ENCODE measurements at places on chromosomes 5 and 9. TPM values are rescaled to one million over a fixed set of nuclear protein-coding genes. Genes with fewer than 3 reads are reported as not detected.
A peak's percentile ranks its signal among the peaks of the same experiment; 100 is the strongest.

LIX1 gene
- not detected for total RNA-seq

DNA sequence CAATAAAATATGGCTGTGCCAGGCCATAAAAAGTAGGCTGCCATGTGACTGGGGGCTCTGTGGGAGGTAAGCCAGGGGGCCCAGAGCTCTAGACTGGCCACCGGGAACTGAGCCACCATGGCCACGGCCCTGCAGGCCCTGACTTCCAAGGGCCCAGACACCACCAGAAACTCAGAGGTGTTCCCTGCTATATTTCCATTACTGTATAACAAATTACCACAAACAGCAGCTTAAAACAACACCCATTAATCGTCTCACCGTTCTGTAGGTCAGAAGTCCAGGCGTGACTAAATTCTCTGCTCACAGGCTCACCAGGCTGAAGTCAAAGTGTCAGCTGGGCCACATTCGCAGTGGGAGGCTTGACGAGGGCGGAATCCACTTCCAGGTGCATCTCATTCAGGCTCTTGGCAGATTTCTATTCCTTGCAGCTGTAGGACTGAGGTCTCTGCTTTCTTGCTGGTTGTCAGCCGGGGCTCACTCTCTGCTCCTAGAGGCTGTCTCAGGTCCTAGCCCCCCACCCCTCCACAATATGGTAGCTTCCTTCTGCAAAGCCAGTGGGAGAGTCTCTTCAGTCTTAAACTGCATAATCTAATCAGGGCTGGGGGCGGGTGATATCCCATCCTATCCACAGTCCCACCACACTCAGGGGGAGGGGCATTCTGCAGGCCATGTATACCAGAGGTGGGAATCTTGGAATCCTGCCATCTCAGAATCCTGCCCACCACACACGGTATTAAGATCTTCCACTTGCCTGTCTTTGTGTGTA lies 125.4 kb downstream of the C5orf15 start:
- DNase-seq = no peak

DNA sequence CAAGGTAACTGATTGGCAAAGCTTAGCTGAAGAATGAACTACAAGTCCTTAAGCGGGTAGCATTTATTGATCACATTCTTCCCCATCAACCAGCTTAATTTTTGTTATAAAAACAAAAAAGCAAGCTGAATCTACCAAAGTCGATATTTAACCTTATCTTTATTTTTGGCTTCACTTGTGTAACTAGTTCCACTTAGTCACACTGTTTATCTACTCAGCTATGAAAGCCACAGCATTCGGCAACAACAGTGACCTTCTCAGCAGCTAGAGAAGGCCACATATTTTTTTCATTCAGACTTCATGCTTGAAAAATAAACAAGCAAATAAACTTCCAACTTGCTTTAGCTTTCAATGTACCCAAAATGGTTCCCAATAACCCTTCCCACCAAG lies 69.4 kb downstream of the KLHL3 start:
- DNase-seq = no peak

GRCh38 chr5:14748180-14748900 lies 83.8 kb downstream of the OTULIN start:
- no peak for DNase-seq

FGF10 gene
- total RNA-seq = not detected

- no peak for DNase-seq
These were observed 389.1 kb downstream of the GADD45G start for GRCh38 chr9:89993678-89994630.

DNA sequence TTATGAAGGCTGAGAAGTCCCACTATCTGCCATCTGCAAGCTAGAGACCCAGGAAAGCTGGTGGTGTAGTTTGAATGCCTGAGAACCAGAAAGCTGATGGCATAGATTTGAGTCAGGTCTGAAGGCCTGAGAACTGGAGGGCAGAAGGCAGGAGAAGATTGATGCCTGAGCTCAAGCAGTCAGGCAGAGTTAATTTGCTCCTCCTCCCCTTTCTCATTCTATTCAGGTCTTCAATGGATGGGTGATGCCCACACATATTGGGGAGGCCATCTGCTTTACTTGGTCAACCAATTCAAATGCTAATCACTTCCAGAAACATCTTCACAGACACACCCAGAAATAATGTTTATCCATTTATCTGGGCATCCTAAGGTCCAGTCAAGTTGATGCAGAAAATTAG lies 87.6 kb upstream of the CPLX2 start:
- DNase-seq = no peak

- no peak for DNase-seq
These were observed 174.4 kb downstream of the MARCHF11 start for GRCh38 chr5:16005225-16005624.

DENND4C gene
- 37.6 TPM for total RNA-seq

DMRT3 gene
- not detected for total RNA-seq

MIER3 gene
- 23.1 TPM for total RNA-seq

GRCh38 chr9:16825971-16826625 lies 44.4 kb downstream of the BNC2 start:
- no peak for DNase-seq

SPINK1 gene
- total RNA-seq = not detected

- no peak for DNase-seq
These were observed 1.8 kb downstream of the SGCD start for GRCh38 chr5:156328766-156329165.

DNA sequence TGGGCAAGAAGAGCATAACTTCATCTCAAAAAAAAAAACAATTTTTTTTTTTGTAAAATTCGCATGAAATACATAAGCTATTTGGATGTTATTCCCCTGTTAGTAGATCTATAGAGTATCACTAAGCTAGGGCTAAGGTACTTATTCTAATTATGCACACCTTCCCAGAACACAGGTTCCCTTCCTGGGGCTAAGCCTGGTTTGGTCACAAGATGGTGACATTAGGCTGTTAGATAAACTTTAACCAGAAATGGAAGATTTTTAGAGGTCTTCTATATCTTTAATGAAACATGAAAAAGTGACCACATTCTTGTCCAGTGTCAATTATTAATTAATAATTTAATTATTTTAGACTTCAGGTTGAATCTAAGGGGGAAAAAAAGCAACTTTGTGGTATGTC lies 433.5 kb downstream of the CDH18 start:
- no peak for DNase-seq

GRCh38 chr9:95003689-95004410 lies 277.4 kb downstream of the AOPEP start:
- no peak for DNase-seq

- no peak for DNase-seq
These were observed 89.9 kb downstream of the SH3TC2 start for GRCh38 chr5:148972974-148973374.

DDX4 gene
- total RNA-seq = 0.48 TPM

DNA sequence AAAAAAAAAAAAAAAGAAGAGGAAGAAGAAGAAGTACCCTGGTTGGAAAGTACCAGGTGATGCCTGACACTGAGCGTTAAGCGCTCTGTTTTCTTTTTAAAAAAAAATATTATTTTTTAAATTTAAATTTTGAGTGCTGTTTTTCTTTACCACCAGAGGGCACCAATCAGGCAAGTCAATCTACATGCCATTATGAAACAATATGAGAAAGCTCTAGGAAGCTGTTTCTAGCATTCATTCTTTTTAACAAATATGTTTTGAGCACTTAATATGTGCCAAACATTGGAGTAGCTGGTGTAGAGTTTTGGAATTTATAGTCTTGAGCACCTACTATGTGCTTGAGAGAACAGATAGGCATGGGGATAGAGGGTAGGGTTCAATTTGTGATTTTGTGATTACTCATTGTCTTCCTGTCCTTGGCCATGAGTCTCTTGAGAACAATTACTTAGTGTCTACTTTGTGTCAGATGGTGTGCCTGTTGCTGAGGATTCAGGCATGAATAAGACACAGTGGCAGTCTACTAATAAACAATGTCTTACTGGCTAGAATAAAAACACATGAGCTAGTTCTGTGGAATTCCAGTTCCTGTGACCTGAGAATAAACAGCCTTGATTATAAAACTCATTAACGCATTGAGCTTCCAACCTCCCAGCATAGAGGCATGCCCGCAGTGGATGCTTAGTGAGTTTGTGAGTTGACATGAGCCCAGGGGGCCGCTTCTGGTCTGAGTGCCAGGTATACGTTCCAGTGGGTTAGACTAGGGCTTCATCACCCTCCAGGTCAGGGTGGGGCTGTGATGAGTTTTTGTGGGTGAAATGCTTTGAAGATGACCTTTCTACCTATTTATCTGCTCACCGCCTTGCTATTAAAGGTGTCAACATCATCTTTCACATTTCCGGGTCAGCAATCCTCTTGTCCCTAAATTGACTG lies 3.0 kb upstream of the UBE2R2 start:
- peak; percentile 44 for DNase-seq

ATP10B gene
- not detected for total RNA-seq

GRCh38 chr9:15529566-15530324 lies 19.0 kb upstream of the PSIP1 start:
- DNase-seq = no peak

FBP2 gene
- total RNA-seq = not detected

- DNase-seq = no peak
These were observed 37.6 kb downstream of the ELL2 start for GRCh38 chr5:95923918-95924544.

GRCh38 chr5:126358525-126358924 lies 64.7 kb upstream of the GRAMD2B start:
- no peak for DNase-seq

SLC6A19 gene
- total RNA-seq = not detected
